ENCODE measurements at places on chromosomes 7 and 10.

DNA sequence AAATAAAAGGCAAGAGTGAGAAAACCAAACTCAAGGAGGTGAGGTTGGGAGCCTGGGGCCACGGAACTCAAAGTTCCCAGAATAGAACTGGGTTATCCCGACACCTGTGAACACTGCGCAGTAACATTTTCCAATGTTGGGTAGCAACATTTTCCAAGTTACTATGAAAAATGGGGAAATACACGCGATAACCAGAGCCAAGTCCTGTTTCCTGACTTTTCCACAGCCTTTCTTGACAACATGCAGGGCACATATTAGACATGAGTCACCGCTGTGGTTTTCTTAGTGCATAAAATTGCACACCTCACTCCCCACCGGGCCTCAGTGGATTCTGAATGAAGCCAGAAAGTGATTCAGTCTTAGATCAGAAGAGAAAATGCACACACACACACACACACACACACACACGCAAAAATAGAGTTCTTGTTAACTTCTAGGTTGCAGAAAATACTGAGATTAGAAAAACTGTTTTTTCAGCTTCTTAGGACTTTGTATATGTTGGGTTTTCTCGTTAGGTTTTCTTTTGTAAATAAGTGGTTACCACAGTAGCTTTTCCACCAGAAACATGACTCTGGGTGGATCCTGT is 70.0 kb downstream of the CAMK1D start:
- DNase-seq, result no peak

GRCh38 chr7:121547544-121548092 is 151.5 kb upstream of the FAM3C start:
- DNase-seq, result peak; percentile 24

DNA sequence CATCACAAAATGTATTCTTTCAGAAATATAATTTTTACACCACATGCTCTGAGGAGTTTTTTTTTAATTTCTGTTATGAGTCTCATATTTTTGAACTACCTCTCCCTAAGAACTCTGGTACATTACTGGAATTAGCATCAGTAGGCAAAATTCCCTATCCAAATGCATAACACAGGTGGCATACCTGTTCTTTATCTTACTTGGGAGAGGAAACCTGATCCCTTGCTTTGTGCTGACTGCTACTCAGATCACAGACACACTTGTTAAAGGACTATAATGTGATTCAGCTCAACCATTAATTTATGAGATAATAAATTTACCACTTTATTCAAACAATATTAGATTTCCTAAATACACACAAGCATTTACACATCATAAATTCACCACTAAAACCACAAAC is 617.2 kb downstream of the GRM8 start:
- DNase-seq, result peak; percentile 5

DNA sequence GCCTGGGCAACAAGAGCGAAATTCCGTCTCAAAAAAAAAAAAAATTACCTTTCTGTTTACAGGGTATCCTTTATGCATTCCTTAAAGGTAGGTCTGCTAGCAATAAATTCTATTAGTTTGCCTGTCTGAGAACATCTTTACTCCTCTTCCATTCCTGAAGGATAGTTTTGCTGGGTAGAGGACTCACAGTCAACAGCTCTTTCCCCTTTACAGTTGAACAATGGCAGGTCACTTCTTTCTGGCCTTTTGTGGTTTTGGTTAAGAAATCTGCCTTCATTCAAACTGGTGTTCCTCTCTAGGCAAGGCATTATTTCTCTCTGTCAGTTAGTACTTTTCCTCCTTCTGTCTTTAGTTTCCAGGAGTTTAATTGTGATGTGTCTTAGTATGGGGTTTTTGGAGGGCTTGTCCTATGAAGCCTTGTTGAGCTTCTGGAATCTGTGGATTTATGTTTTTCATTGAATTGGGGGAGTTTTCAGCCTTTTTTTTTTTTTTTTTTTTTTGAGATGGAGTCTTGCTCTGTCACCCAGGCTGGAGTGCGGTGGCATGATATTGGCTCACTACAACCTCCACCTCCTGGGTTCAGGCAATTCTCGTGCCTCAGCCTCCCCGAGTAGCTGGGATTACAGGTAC is 4.8 kb upstream of the DNAAF5 start:
- no peak for DNase-seq

GRCh38 chr7:123824754-123825067 is 20.3 kb upstream of the HYAL4 start:
- DNase-seq, result no peak

DNA sequence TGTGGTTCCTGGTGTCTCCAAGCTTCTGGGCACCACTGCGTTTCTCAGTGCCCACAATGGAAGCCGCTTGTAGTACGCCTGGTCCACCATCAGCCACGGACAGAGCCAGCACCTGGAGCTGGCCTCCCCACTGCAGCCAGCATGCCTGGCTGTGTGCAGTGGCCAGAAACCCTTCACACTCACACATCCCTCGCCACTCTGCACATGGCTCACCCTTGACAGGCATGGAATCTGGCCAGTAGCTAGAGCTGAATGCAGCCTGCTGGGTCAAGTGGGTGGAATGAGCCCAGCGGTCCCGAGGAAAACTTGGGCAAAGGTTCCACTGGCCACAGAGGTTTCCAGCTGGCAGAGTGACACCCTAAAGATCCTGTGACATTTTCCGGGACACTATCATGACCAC is 146.0 kb upstream of the ADO start:
- no peak for DNase-seq

DNA sequence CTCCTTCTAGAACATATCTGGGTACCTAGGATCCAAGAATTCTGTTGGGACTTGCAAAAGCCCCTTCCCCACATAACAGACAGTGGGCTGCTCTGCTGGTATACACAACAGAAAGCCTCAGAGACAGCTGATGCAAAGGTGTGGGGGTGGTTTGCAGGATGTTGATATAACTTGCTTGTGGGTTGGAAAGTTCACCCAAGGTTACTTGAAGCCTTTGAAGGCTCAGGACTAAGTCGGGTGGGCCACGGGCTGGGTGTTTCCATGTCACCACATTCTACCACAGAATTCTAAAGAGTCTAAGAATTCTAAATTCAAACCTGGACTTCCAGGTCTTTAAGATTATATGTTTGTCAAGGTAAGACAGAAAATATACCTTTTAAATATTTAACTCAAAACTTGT is 7.4 kb upstream of the NRCAM start:
- DNase-seq, result no peak

Data from H7 (cell line).